ENCODE measurements at places on chromosomes 6 and 20. TPM values are rescaled to one million over a fixed set of nuclear protein-coding genes. Genes with fewer than 3 reads are reported as not detected.

The SOBP gene
- 1.7 TPM for total RNA-seq

The SDHAF4 gene
- 4.7 TPM for total RNA-seq

The BNIP5 gene
- not detected for total RNA-seq

The MMP24 gene
- 0.43 TPM for total RNA-seq

The CAP2 gene
- total RNA-seq: 2.5 TPM

The PLG gene
- 1,901 TPM for total RNA-seq

The STK4 gene
- total RNA-seq: 10.0 TPM

The NKX2-2 gene
- not detected for total RNA-seq

The C6orf52 gene
- total RNA-seq: 2.2 TPM

The MEI4 gene
- total RNA-seq: 0.10 TPM

The ID4 gene
- total RNA-seq: 0.70 TPM

The CLDN20 gene
- not detected for total RNA-seq

The PHF10 gene
- total RNA-seq: 19.6 TPM

The NEU1 gene
- 20.1 TPM for total RNA-seq

The PPP1R3G gene
- total RNA-seq: 0.40 TPM

The PEX6 gene
- 25.4 TPM for total RNA-seq

The SPATS1 gene
- not detected for total RNA-seq

The DCDC2 gene
- 1.4 TPM for total RNA-seq

The GSTA2 gene
- 45.2 TPM for total RNA-seq

The RAMACL gene
- 0.28 TPM for total RNA-seq

The TUBB gene
- 219 TPM for total RNA-seq

The KCNG1 gene
- total RNA-seq: 0.20 TPM

The GPX5 gene
- not detected for total RNA-seq

The DZANK1 gene
- total RNA-seq: 0.55 TPM

The DEFB124 gene
- not detected for total RNA-seq

The CEP43 gene
- 17.7 TPM for total RNA-seq

The VSX1 gene
- 0.18 TPM for total RNA-seq

The AK9 gene
- 1.6 TPM for total RNA-seq

The BPIFB4 gene
- total RNA-seq: not detected
